ENCODE measurements at places on chromosomes 6 and 20.

- DNase-seq = no peak
These were observed 37.0 kb downstream of the PRDM1 start for GRCh38 chr6:106122938-106123656.

GRCh38 chr6:85678026-85678601, 35.4 kb upstream of the SYNCRIP start:
- DNase-seq = no peak

GRCh38 chr6:75620381-75621304, 19.0 kb downstream of the SENP6 start:
- no peak for DNase-seq

DNA sequence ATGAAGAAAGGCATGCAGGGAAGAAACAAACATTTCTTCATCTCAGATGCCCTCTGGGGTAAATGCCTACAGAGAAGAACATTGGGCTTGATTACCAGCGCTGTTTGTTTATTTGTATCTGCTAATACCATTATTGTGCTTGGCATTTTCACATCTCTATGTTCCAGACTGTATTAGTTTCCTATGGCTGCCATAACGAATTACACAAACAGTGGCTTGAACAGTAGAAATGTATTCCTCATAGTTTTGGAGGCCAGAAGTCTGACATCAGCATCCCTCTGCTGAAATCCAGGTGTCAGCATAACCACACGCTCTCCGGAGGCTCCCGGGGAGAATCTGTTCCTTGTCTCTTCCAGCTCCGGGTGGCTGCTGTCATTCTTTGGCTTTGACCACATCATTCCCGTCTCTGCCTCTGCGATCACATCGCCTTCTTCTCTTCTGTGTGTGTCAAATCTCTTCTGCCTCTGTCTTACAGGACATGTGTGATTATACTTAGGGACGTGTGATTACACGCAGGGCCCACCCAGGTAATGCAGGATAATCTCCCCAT, 241.6 kb upstream of the SUPT3H start:
- DNase-seq = no peak

DNA sequence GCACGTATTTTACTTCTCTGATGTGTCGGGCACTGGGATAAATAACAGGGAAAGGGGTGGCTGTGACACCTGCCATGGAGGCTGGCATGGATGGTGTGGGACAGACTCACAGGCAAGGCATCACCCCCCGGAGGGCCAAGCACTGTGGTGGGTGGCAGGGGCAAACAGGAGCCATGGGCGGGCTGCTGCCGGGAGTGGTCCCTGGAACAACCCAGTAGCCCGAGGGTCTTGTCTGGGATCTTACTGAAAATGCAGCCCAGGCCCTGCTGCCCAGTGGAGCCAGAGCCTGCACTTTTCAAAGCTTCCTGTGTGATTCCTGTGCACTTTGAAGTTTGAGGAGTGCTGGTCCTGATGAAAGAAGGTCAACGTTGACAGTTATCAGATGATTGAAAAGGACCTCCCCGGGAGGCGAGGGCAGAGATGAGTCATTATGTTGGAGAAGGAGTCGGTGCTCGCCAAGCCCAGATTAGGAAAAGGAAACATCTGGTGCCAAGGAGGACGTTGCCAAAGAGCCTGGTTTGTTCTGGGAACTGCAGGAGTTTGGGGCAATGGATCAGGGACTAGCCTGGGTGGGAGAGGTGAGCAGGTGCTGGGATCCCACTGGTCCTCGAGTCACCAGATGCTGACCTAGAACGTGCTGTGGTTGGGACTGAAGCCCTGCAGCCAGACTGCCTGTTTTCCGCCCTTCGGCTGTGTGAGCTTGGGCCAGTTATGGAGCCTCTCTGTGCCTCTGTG, 130.0 kb upstream of the GGTLC1 start:
- DNase-seq = no peak

DNA sequence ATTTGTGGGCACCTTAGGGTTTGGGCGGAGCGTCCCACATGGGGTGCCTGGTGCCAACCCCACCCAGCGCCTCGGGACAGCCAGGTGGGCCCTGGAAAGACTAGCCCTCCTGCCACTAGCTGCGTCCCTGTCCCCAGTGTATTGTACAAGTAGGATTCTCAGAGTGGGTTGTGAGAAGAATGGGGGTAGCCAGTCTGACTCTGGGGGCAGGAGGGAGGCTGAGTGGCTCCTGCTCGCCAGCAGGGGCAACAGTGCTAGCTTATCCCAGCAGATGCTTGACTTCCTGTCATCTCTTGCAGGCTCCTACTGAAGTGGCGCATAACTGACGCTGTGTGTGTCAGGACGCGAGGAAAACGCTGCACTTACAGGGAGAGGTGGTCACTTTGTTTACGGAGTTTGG, 9.3 kb downstream of the PSMA7 start:
- no peak for DNase-seq

- DNase-seq = no peak
These were observed 76.9 kb downstream of the STK35 start for GRCh38 chr20:2178318-2179232.

DNA sequence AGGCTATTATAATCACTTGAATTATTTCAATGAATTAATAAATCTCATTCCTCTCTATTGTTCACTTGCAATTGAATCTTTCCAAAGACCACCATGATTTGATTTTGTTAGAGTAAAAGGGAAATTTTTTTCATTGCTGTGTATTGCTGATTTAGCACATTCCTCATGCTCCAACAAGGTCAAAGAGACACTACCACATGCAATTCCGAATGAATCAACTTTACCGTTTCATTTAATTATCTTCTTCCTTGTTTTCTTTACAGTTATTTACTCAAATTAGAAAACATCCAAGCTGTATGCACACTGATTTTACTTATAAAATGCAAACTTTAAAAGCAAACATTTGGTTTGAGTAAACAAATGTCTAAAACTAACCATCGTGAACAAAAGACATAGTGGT, 967 bp downstream of the KIAA0408 start:
- DNase-seq = no peak

- no peak for DNase-seq
These were observed 113.0 kb downstream of the PLEKHG1 start for GRCh38 chr6:150712505-150713252.

GRCh38 chr6:14827354-14827753, 418.5 kb upstream of the JARID2 start:
- no peak for DNase-seq

DNA sequence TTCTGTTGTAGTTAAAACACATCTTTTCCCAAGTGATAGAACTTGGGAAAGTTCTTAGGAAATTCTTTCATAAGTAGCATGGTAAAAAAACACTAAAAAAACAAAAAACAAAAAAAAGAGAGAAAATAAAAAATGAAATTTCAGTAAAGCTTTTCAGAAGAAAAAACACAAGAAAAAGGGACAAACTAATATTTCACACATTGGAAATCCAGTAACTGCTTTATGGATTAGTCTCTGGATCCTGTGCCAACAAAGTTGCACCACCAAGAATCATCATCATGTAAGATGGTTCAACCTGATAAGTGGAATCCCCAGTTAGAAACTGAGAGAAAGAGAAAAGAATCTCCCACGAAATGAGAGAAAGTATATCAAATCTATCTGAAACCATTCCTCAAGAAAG, 144.2 kb downstream of the GMDS start:
- DNase-seq = no peak

DNA sequence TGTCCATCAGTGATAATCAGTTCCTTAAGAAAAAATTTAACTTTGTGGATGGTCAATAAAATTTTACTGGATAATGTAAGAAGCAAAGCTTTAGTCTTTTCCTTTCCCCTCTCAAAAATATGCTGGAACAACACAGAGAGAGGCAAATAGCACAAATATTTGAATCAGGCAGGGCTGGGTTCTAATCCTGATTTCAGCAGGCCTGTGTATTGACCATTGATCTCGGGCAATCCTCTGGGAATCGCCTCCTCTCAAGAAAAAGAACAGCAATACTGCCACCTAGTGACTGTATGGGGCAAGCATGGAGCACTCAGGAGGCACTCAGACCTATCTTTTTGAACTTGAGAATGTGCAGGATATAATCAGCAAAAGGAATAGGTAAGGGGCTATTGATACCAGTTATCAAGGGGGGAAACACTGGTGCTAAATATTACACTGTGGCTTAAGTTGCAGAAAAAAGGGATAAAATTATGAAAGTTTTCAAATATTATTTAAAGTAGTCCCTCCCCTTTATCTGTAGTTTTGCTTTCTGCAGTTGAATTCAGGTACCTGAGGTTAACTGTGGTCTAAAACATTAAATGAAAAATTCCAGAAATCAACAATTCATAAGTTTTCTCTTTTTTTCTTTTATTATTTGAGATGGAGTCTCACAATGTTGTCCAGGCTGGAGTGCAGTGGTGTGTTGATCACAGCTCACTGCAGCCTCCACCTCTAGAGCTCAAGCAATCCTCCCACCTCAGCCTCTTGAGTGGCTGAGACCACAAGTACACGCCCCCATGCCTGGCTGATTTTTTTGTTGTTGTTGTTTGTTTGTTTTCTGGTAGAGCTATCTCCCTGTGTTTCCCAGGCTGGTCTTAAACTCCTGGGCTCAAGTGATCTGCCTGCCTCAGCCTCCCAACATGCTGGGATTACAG, 91.8 kb upstream of the NHSL1 start:
- no peak for DNase-seq

- no peak for DNase-seq
These were observed 645.0 kb downstream of the PHF3 start for GRCh38 chr6:64280569-64280968.

DNA sequence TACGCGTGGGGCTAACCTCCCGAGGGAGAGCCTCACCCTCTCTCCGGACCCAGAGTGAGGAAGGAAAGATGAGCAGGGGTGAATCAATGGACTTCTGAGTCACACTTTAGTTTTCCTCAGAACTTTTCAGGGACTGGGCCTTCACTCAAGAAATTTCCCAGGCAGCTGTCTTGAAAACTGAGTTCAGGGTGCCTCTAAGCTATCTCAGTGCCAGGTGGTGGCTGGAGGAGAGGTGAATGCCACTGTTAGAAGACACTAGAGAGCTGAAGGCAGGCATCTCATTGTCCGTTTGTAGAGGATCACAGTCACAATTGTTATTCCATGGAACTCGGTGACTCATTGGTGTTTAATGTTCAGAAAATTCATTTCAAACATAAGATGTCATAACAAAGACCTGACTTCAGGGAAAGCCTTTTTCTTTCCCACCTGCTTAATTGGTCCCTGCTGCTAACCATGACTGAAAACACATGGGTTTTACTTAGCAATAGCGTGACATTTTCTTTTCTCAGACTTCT, 5.3 kb upstream of the SERPINB6 start:
- no peak for DNase-seq

GRCh38 chr6:108309844-108310243, 15.0 kb downstream of the AFG1L start:
- DNase-seq = no peak

- no peak for DNase-seq
These were observed 490.2 kb downstream of the EPM2A start for GRCh38 chr6:145245119-145245518.

DNA sequence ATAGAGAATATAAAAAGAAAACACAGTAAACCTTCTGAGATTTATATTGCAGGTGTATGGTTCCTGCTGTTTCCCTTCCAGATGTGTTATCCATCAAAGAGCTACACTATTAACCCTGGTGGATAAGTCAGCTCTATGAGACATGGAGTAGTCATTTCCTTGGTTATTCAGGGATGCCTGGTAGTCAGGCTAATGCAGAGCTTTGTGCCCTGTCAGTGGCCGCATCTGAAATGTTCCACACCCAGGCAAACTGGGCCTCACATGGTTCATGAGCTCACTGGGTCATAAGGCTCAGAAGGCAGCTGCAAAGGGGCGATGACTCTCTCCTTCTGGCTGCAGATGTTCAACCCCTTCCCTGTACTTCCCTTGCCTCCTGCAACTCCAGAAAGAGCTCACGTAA, 473.6 kb downstream of the EPHA7 start:
- DNase-seq = no peak

DNA sequence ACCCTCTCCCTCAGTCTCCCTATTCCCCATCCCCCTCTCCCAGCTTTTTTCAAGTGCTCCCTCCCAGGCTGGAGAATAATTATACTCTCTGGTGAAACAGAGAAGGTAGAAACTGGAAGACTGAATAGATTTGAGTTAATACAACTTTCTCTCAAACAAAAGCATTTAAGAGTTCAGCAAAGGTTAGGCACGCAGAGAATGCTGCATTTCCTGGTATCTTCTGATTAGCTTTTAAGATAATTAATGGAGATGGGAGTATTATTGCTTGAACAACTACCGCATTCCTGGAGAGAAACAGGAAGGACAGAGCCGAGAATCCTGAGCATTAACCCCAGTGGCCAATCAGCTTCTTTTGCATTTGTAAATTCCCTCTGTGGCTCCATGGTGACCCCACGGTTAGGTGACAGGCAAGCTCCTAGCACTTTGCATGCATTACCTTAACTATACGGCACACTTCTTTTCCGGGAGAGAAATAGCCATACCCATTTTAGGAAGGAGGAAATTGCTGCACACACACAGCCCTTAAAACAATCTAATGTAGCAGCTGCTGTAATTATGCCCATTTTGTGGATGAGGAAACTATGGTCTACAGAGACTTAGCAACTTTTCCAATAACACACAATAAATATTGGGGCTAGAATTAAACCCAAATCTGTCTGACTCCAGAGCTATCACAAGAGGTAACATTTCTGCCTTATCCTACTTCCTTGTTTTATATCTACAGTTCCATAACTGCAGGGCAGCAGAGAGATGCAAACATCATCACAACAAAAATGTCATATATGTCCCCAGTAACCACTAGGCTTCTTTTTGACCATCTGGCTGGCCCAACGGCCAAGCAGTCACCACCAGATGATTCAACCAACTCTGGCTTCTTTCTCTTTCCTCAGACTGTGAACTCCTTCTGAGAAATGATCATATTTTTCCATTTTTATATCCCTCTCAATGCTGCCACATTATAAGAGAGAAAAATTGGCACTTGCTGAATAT, 169.9 kb downstream of the CD24 start:
- no peak for DNase-seq

- DNase-seq = no peak
These were observed 73.4 kb upstream of the NOX3 start for GRCh38 chr6:155528982-155529453.

- DNase-seq = no peak
These were observed 34.5 kb downstream of the CD164 start for GRCh38 chr6:109347779-109348178.

- no peak for DNase-seq
These were observed 13.1 kb downstream of the PKIB start for GRCh38 chr6:122623279-122623678.

DNA sequence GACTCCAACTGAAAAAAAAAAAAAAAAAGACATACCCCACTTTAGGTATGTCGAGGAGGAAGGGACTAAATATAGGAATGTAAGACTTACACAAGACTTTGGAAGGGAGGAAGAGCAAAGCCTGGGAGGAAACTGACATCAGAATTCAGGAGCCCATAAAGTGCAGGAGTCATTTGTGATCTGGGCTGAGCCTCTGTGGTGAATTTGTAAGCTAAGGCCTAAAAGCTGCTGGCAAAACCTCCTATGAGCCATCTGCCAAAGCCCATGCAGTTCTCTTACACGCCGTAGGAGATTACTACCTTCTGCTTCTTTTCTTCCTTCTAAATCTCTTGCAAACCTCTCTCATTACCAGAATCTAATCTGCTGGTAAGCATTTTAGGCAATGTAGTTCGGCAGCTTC, 52.0 kb upstream of the THEMIS start:
- DNase-seq = no peak

Data from stimulated activated CD8-positive, alpha-beta memory T cell treated with anti-CD3 and anti-CD28 coated beads, Interleukin-4, amount 100 ng/mL, for 1 hour (primary cell).